ENCODE measurements at places on chromosomes 2 and 18. TPM values are rescaled to one million over a fixed set of nuclear protein-coding genes. Genes with fewer than 3 reads are reported as not detected.
A peak's percentile ranks its signal among the peaks of the same experiment; 100 is the strongest.

DNA sequence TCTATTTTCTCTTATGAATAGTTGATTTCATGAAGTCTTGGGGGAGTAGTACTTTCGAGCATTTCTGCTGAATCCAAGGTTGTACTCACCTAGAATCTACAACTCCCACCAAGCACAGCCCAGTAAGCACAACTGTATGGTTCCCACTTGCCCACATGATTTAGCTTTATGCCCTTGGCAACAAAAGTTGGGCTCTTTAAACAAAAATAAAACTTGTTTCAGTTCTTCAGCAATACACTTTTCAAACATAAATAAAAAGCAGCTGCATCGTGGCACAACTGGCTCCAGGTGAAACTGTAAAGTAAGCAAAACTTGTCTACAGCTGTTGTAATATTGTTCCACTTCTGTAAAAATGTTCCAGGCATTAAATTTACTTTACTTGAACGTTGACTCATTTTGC is 99.8 kb upstream of the FSIP2 start:
- DNase-seq: no peak

TEX44 gene
- not detected for polyA plus RNA-seq

DYNC1I2 gene
- 29.1 TPM for polyA plus RNA-seq

- DNase-seq: no peak
These were observed 9.8 kb upstream of the AGXT start for GRCh38 chr2:240858871-240859270.

DNA sequence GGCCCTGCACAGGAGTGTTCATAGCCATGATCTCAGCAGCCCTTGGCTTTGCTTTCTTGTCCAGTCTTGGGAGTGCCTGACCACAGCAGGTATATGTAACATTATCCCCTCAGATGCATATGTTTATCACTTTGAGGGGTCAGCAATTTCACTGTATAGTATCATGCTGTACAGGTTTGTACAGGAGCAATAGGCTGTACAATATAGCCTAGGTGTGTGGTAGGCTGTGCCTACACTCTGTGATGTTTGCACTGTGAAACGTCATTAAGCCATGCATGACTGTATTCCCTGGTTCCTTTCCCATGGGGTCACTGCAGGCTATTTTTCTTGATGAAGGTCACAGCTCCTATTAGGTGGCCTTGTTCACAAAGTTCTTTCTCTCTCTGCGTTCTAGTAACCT is 4.7 kb upstream of the IL36G start:
- DNase-seq: no peak

DNA sequence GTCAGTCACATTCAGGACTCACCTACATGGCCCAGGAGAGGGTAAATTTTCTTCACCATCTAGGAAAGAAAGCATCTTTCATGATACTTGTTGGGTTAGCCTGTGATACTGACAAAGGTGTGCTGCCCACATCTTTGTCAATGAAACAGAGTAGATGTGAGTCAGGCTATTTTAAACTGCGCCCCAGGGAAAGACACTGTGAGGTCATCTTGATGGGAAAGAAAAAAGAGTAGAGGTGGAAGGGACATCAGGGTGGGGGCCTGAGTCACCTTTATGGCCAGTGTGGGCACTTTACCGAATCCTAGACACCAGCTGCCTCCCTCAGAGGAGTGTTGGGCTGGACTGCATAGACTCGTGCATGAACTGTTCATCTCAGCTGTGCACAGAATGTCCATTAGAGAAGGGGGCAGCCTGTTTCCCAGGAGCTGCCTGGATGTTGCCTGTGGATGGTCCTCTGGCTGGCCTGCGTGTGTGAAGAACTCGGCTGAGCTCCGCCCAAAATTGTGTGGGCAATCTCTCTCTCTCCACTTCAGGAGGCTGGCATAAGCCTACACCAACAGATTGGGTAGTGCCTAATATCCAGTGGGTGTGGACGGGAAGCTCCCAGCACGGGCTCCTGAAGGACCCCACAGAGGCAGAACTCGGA is 278.7 kb upstream of the PXDN start:
- no peak for DNase-seq

- no peak for DNase-seq
These were observed 61.7 kb downstream of the KCMF1 start for GRCh38 chr2:85032621-85033020.

DNA sequence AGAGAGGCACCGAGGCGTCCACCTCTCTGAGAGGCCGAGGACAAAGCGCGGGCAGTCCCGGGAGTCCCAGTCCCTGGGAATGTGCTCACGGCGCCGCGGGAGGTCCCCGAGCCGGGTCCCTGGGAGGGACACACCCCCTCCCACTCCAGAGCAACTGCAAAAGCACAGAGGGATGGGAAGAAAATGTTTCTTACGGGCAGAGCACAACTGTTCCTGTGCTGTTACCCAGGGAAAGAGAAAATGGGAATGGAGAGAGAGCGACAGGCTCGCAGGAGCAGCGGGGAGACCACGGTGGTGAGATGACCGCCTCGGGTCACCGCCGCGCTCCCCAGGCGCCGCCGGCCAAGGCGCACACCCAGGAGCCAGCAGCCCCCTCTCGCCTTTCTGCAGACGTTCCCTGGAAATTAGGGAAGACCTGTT is 1.2 kb upstream of the BCL11A start:
- no peak for DNase-seq

CYBRD1 gene
- 0.07 TPM for polyA plus RNA-seq

SLC4A5 gene
- polyA plus RNA-seq: 3.3 TPM

- DNase-seq: no peak
These were observed 170.5 kb downstream of the FMNL2 start for GRCh38 chr2:152505495-152505906.

NOL4 gene
- polyA plus RNA-seq: not detected

- DNase-seq: no peak
These were observed 11.7 kb upstream of the KIF1A start for GRCh38 chr2:240831594-240832204.

- DNase-seq: no peak
These were observed 140.6 kb upstream of the LYPD6 start for GRCh38 chr2:149189769-149190168.

DNA sequence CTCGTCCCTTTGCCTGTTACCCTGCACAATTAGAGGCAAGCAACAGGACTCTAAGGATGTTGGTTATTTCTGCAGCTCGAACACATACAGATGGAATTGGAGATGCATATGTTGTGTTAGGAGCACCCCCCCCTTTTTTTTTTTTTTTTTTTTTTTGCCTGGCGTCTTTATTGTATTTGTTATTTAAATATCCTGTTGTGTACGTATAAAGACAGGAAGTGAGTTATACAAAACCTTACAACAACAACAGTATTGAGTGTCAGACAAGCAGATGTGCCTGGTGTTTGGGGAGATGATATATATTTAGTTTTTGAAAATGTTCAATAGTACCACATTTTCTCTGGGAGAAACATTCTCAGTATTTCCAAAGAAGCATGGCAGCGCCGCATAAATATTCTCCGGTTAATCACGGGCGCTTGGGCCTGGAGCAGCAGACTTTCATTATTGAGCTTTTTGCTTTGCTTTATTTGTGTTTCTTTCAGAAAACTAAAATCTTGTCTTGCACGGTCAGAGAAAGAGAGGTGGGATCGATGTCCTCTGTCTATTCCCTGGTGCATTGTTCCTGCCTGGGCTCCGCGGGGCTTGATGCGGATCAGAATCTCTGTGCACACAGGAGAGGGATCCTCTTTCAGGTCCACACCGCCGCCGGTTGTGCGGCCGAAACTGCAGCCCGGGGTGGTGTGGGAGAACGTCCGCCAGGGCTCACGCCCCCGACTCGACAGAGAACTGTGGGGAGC is 23.2 kb upstream of the ZNF516 start:
- DNase-seq: peak; percentile 42

GRCh38 chr2:224781400-224781799 is 65.2 kb upstream of the CCDC195 start:
- DNase-seq: no peak

SLC11A1 gene
- polyA plus RNA-seq: 65.3 TPM

SCN9A gene
- polyA plus RNA-seq: 0.04 TPM

DNA sequence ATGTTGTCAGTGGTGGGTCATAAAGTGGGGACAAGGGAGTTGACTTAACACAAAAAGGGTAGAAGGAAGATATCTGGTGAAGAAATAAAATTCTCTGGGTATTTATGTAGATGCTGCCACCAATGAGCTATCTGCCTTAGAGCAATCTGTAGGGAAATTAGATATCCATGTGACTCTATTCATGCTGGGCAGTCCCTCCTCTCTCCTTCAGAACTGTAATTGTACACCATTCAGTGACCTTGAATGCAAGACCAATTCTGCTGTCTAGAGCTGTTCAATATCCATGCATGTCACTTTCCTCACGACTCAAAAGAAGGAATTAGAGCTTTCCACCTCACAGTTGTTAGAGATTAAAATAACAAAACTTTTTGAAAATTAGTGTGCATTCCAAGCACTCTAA is 28.6 kb upstream of the TDRD15 start:
- no peak for DNase-seq

DNA sequence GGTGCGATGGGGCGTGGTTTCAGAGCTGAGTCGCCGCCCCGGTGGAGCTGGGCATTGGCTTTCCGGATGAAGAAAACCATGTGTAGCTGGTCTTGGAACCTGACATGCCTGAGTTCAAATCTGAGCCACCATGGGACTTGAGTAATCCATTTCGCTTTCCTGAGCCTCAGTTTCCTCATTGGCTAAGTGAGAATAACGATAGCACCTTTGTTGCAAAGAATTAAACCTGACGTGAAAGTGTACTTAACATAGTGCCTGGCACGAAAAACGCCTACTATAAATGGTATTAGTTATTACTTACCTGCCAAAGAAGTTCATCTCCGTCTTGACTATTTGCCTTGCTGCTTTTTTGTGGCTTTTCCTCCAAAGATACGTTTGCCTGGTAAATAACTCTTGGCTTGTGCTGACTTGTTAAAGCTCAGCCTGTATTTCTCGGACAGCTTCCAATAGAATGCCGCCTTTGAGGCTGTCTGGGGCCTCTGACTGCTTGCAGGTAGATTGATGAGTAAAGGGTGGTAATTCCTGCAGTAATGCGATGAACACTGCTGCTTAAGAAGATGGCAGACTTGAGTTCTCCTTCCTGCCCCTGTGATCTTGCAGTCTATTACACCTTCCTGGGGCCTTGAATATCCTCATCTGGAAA is 1.3 kb downstream of the CDCA7 start:
- DNase-seq: peak; percentile 27

DNA sequence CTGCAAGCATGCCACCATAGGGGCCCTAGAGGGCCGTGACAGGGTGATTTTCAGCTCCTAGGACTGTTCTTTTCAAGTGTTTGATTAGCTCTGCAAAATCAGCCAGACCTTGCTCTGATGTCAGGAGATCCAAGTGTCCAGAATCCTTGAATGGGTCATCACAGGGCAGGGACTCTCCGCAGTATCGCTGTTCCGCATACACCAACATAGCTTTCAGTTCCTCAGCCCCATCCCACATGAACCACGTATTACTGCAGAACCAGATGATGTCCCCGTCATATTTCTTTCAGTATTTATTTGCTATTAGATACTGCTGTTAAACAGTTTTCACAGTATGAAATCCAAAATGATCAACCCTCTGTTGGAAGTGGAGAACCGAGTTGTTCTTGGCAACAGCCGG is 46.6 kb upstream of the RFX8 start:
- DNase-seq: no peak

ASB1 gene
- polyA plus RNA-seq: 31.9 TPM

SIGLEC15 gene
- polyA plus RNA-seq: 0.10 TPM

DNA sequence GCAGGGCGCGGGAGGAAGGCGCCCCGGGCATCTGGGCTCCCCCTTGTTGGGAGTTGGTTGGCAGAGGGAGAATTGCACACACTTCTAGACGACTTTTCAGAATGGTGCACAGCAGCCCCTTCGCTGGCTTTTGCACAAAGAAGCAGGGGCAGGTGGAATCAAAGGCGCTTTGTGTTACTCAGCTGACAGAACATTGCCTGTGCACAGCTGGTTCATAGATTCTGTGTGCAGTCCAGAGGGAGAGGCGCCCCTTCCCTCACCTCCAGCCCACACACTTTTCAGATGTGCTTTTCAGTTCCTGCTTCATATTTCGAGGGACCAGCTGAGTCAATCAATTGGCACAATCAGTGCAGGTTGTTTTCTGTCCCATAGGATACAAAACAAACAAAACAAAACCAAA is 348.4 kb upstream of the RAB12 start:
- no peak for DNase-seq

DNA sequence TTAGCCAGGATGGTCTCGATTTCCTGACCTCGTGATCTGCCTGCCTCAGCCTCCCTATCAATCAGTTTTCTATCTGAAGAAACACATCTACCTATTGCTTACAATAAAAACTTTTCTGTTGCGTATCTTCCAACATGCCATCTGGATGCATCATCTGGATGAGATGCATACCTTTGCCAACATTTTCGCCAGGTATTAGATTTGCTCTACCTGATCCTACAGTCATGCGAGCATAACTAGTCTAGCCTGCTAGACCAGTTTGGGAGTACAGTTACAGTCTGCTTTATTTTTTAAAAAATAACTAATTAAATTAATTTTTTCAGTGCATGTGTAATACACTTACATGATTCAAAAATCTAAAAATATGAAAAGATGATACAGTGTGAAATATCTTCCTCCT is 334.0 kb upstream of the MEX3C start:
- DNase-seq: no peak

- DNase-seq: no peak
These were observed 318.5 kb upstream of the MC4R start for GRCh38 chr18:60691061-60691460.

- DNase-seq: no peak
These were observed 174.0 kb upstream of the SLC8A1 start for GRCh38 chr2:40625849-40626248.

DNA sequence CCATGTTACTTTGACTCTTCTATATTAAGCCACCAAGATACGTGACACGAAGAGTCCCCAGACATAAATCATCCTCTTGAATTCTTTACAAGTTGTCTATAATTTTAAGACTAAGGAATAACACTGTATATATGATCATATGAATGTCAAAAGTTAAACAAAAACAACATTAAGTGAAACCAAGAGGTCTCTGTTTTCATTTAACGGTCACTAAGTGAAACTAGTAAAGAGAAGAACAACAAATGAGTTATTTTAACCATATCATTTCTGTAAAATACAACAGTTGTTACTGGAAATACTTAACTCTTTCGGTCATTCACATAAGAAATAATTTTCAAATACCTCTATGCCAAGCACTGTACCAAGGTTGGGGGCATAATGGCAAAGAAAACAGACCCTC is 45.7 kb upstream of the STK17B start:
- DNase-seq: no peak

DNA sequence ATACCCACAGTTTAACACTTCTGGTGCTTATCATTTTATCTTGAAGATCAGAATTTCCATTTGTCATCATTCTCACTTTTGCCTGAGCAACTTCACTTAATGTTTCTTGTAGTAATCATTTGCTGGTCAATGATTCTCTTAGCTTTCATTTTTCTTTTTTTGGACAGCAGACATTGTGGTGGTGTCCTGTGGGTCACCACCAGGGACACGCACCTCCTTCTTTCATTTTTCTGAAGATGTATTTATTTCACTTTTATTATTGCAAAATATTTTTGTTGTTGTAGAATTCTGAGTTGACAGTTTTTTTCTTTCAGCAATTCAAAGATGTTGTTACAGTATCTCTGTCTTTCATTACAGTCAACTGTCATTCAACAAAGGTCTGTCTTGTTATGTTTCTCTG is 84.3 kb downstream of the FAM168B start:
- no peak for DNase-seq

- DNase-seq: peak; percentile 17
These were observed 184.9 kb downstream of the UBE2E3 start for GRCh38 chr2:181165199-181165868.

AMER3 gene
- polyA plus RNA-seq: not detected
